CD4-positive, alpha-beta T cell (primary cell): ENCODE measurements at places on chromosomes 5 and 9. TPM values are rescaled to one million over a fixed set of nuclear protein-coding genes. Genes with fewer than 3 reads are reported as not detected.

GRCh38 chr9:109101810-109102209, 17.9 kb downstream of the TMEM245 start:
- H3K4me3 ChIP-seq: peak overlapping the region; percentile 44
- DNase-seq: no peak
- peak overlapping the region; percentile 79 for H3K27ac ChIP-seq
- peaks cover 32% of the 10 kb centered on the region for H3K36me3 ChIP-seq
- no peaks in the 10 kb centered on the region for H3K27me3 ChIP-seq

DNA sequence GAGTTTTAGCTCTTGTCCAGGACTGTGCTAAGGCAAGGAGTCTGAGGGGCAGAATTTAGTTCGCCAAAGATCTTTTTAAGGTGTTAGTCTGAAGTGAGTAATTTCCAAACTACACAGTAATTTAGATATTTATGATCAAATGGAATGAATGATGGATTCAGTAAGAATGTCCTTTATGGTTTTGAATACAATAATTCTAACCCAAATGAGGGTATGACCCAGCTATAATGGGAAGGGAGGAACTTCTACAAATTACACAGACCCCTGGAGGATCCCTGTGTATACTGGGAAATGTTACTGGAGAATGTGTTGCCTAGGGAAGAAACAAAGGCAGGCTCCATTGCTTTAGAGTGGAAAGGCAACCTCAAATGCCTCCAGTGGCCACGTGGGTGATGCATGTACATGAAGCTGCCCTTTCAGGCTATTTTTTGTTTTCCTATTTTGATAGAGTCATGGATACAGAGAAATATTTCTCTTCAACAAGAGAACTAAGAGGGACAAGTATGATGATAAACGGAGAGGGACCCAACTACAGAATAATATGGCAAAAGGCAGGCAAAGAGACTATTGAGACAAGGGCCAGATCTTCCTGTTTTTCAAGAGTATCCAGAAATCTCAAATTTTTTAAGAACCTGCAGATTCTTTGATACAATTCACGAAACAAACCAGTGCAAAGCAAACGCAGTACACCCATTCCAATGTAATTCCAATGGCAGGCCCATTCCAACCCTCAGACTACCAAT, 25.4 kb downstream of the SLC1A3 start:
- no peak overlapping the region for H3K27ac ChIP-seq
- H3K4me1 ChIP-seq: no peaks in the 10 kb centered on the region
- no peak overlapping the region for H3K4me3 ChIP-seq
- no peak for DNase-seq
- H3K27me3 ChIP-seq: no peaks in the 10 kb centered on the region

DNA sequence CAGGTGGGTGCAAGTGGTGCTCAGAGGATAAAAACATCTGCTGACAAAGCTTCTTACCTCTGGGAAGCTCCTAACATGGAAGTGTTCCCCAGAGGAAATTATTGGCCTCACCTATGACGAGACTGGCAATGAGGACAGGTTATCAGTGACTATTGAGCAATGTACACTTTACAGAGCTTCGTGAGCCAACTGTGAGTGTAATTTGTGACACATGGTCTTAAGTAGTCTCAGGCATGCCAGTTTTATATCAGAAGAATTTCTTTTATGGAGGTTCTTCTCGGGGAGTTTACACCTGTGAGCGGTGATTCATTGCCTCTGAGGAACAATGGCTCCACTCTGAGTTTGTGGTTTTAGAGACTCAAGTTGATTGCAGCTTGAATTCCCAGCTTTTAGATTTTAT, 11.3 kb downstream of the ANKDD1B start:
- H3K4me1 ChIP-seq: no peaks in the 10 kb centered on the region
- no peak overlapping the region for H3K27ac ChIP-seq
- no peaks in the 10 kb centered on the region for H3K27me3 ChIP-seq
- H3K4me3 ChIP-seq: no peak overlapping the region

FGF18 gene
- 0.33 TPM for total RNA-seq

NIPSNAP3A gene
- total RNA-seq: 9.0 TPM

MRRF gene
- 18.4 TPM for total RNA-seq

GRCh38 chr5:73943397-73943796, 317.4 kb downstream of the ARHGEF28 start:
- H3K4me1 ChIP-seq: no peaks in the 10 kb centered on the region
- H3K36me3 ChIP-seq: no peaks in the 10 kb centered on the region
- H3K27ac ChIP-seq: no peak overlapping the region
- no peak for DNase-seq

BHMT2 gene
- total RNA-seq: not detected

GRCh38 chr5:179397516-179397915, 52.3 kb upstream of the ADAMTS2 start:
- H3K27me3 ChIP-seq: no peaks in the 10 kb centered on the region
- H3K4me3 ChIP-seq: no peak overlapping the region
- no peaks in the 10 kb centered on the region for H3K36me3 ChIP-seq

GRCh38 chr5:3778945-3779344, 183.3 kb downstream of the IRX1 start:
- no peak overlapping the region for H3K4me3 ChIP-seq
- H3K4me1 ChIP-seq: no peaks in the 10 kb centered on the region
- DNase-seq: no peak
- no peaks in the 10 kb centered on the region for H3K27me3 ChIP-seq

DNA sequence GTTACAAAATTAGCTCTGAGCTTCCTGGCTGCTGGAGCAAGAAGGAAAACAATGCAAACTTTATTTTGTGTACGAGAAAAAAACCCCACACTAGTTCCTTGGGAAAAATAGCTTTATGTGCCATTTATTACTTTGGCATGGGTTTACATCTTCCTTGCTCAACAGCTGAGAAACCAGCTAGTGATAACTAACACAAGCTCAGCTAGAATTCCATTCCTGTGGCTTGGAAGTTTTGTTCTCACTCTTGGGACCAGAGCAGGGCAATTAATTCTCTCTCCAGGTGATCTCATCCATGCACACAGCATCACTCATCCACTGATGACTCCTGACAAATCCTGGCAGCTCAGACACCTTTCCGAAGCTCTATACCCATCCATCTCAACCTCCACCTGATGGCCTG, 104.1 kb downstream of the CRB2 start:
- H3K27ac ChIP-seq: no peak overlapping the region
- no peaks in the 10 kb centered on the region for H3K4me1 ChIP-seq
- no peak for DNase-seq
- H3K36me3 ChIP-seq: no peaks in the 10 kb centered on the region
- H3K4me3 ChIP-seq: no peak overlapping the region

- H3K36me3 ChIP-seq: peaks cover 7% of the 10 kb centered on the region
- peaks cover 10% of the 10 kb centered on the region for H3K4me1 ChIP-seq
- no peaks in the 10 kb centered on the region for H3K27me3 ChIP-seq
- H3K4me3 ChIP-seq: no peak overlapping the region
- DNase-seq: no peak
These were observed 52.9 kb upstream of the DHFR start for GRCh38 chr5:80707645-80708044.

GRCh38 chr9:122777935-122778627, 10.7 kb upstream of the OR5C1 start:
- no peaks in the 10 kb centered on the region for H3K27me3 ChIP-seq
- no peaks in the 10 kb centered on the region for H3K4me1 ChIP-seq
- no peaks in the 10 kb centered on the region for H3K36me3 ChIP-seq

DNA sequence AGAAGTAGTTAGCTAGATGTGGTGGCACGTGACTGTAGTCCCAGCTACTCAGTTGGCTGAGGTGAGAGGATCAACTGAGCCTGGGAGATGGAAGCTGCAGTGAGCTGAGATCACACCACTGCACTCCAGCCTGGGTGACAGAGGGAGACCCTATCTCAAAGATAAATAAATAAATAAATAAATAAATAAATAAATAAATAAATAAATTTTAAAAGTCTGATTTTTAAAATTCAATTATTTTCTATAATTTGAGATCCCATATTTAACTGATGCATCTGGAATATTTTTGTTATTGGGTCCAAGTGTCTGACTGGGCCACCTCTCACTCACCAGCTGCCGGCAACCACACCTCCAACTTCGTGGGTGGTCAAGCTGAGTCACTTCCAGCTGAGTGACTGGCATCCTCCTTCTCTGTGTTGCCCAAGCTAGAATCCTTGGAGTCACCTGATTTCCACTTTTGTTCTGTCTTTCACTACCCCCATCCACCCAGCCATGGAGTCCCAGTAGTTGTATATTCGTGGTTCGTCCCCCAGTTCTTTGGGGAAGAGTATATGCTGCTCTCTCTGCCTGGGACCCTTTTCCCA, 70.9 kb downstream of the EGFLAM start:
- DNase-seq: no peak
- no peaks in the 10 kb centered on the region for H3K4me1 ChIP-seq

C8G gene
- not detected for total RNA-seq

GRCh38 chr5:59462956-59463355, 430.6 kb downstream of the PDE4D start:
- no peaks in the 10 kb centered on the region for H3K36me3 ChIP-seq
- no peaks in the 10 kb centered on the region for H3K27me3 ChIP-seq
- no peak for DNase-seq
- no peak overlapping the region for H3K27ac ChIP-seq
- no peak overlapping the region for H3K4me3 ChIP-seq

FGF10 gene
- total RNA-seq: not detected

PDE6A gene
- total RNA-seq: not detected

DNA sequence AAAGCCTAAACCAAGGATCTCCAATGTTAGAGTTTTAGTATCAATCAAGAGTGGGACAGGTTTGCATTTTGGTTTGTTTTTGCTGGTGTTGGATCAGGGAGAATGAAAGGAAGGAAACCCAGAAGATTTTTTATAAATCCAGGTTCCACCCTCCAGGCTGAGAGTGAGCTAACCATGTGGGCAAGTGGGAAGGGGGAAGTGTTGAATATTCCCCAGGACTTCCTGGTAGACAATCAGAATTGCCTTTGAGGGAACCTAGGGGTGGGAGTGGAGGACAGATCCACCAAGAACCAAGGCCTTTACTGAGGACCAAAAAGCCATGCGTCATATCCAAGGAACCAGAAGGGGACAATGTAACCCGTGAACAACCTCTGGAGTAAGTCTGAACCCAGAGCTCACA, 33.5 kb upstream of the PIK3R1 start:
- H3K27ac ChIP-seq: no peak overlapping the region
- no peak overlapping the region for H3K4me3 ChIP-seq
- no peak for DNase-seq

CACNA1B gene
- total RNA-seq: not detected

TAF11L10 gene
- not detected for total RNA-seq

DNA sequence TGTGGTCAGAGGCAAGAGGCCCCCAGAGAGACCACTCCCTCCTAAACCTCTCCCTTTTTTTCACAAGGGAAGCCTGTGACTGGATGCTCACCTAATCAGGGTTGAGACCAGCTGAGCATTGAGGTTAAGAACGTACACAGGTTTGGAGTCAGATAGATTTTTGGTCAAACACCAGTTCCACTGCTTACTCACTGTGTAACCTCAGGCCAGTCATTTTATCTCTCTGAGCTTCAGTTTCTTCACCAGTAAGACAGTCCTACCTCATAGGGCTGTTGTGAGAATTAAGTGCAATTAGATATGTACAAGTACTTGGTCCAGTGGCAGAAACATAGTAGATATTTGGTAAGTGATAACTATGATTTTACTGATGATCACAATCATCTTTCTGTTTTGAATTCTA, 256.8 kb downstream of the CDK5RAP2 start:
- H3K4me1 ChIP-seq: no peaks in the 10 kb centered on the region
- H3K4me3 ChIP-seq: no peak overlapping the region
- H3K27me3 ChIP-seq: no peaks in the 10 kb centered on the region
- H3K27ac ChIP-seq: no peak overlapping the region
- no peaks in the 10 kb centered on the region for H3K36me3 ChIP-seq

DNA sequence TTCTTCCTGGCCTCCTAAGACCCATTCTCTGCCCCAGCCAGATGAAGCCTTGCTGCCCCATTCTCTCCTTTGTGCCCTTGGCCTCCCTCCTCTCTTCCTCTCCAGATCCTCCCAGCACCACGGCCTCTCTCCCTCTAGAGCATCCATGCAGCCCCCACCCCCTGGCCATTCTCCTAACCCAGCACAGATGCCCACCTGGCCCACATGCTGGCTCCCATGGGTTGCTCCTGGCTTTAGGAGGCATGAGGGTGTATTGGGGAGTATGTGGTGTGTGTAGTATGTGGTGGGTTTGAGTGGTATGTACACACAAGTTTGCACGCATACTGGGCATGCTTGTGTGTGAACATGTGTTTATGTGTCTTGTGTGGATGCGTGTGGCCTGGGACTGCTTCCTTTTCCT, 47.1 kb downstream of the FOXI1 start:
- no peaks in the 10 kb centered on the region for H3K36me3 ChIP-seq
- no peaks in the 10 kb centered on the region for H3K4me1 ChIP-seq
- no peak overlapping the region for H3K27ac ChIP-seq

MOB3B gene
- 0.25 TPM for total RNA-seq

- DNase-seq: no peak
- H3K36me3 ChIP-seq: no peaks in the 10 kb centered on the region
- H3K27me3 ChIP-seq: no peaks in the 10 kb centered on the region
- no peak overlapping the region for H3K27ac ChIP-seq
These were observed 37.7 kb downstream of the SPARC start for GRCh38 chr5:151648988-151649387.

- H3K27ac ChIP-seq: no peak overlapping the region
- no peaks in the 10 kb centered on the region for H3K4me1 ChIP-seq
- no peak for DNase-seq
- no peaks in the 10 kb centered on the region for H3K27me3 ChIP-seq
These were observed 328.6 kb upstream of the SLC24A2 start for GRCh38 chr9:20117482-20117881.

- DNase-seq: no peak
- H3K4me3 ChIP-seq: no peak overlapping the region
- no peaks in the 10 kb centered on the region for H3K36me3 ChIP-seq
- no peak overlapping the region for H3K27ac ChIP-seq
These were observed 56.1 kb upstream of the HSPA9 start for GRCh38 chr5:138631096-138631928.

DNA sequence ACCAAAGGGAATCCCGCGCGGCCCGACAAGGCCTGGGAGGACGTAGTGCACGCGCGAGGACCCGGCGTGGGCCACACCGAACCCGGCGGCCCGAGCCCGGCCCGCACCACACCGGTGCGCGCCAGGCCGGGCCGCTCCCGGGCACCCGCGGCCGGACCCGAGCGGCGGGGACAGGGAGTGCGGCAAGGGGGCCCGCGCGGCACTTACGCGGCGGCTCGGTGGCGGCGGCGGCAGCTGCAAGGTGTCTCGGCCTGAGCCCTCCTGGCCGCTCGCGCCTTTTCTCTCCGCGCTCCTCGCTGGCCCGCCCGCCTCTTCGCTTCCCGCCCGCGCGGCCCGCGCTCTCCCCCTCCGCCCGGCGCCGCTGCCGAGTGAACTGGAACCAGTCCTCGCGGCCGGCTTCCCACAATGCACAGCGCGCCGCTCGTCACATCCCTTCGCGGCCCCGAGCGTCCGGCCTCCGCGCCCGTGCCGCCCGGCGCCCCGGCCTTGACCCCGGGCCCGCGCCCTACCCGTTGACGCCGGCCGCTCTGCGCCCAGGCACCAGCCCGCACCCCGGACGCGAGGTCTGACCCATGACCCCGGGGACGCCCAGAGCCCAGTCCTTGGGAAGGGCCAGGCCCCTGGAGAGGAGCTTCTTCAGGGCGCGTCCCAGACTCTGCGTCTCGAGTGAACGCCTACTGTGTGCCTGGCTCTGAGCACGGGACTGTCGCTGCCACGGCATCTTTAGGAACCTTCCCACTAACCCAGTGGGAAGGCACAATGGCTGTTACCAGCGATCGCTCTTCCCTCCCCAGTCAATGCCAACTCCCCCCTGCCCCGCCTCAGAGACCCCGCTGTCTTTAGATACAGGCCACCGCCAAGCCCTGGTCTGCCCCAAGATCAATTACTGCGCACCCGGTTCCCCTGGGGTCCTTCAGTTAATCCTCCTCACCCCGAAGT, at the start of gene MACROH2A1:
MACROH2A1 (minus strand) TSS at position 377 of the 939 bp plus-strand sequence. CDS start 10,138 bp downstream, outside the sequence.
- H3K27me3 ChIP-seq: no peaks in the 10 kb centered on the region
- no peaks in the 10 kb centered on the region for H3K36me3 ChIP-seq
- H3K27ac ChIP-seq: peak within 1 kb of the TSS; percentile 65
- peaks cover 52% of the 10 kb centered on the region for H3K4me1 ChIP-seq
- DNase-seq: peak; percentile 78
- peak within 1 kb of the TSS; percentile 74 for H3K4me3 ChIP-seq
